GM12865 (cell line): ENCODE measurements at places on chromosomes 3 and 15.
A peak's percentile ranks its signal among the peaks of the same experiment; 100 is the strongest.

DNA sequence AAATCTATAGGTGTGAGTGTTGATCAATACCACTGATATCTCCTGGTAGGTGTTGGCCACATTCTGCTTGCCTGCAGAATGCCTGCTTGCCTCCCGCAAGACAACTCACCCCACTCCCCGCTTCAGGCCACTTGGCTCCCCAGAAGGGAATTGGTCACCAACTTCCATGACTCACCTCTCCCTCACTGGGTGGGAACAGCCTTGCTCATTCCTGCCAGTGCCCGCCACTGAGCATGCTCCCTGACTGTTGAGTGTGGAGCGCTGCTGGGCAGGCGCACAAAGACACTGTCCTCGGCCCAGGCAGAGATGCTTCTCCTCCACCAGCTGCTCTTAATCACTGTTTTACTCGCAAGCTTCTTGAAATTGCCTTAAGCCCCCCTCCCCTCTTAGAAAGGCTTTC is 57.3 kb upstream of the PPP2R3A start:
- no peak for DNase-seq

DNA sequence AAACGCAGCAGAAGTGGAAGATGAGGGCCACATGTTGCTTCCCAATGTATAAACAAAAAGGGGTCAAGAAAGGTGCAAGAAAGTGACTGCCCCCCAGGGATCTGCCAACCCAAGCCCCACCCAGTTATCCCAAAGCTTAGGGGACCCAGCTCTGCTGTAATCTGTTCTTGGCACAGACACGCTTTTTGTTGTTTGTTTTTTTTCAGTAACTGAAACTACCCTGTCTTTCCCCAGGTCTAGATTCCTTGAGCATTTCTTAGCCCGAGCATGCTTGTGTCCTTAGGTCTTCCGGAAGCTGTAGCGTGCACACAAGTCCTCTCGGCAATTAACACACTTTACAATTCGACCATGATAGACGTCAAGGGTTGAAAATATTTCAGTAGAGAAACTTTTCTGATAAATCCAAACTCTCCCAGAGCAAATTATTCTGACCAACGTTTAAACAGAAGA is 8.5 kb upstream of the PPARG start:
- no peak for DNase-seq

DNA sequence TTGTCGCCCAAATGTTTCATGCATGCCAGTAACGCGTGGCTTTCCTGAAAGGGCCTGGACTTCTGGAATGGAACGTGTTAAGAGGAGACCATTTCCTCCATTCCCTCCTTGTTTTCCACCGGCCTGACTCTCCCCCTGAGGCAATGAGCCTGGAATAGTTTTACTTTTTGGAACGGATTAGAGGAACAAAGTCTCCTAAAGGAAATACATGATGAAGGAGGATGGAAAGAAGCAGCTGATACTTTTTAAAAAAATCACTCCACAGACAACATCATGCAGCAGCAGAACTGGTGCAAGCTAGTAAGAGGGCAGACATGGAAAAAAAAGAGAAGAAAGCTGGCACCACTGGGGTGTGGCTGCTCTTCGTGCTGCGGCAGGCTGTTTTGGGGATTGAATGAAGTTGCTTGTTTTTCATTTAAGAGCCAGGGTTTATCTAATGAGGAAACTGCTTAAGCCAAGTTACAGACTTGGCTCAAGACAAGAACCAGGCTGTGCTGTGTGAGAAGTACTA is 3.6 kb upstream of the KBTBD12 start:
- no peak for DNase-seq

DNA sequence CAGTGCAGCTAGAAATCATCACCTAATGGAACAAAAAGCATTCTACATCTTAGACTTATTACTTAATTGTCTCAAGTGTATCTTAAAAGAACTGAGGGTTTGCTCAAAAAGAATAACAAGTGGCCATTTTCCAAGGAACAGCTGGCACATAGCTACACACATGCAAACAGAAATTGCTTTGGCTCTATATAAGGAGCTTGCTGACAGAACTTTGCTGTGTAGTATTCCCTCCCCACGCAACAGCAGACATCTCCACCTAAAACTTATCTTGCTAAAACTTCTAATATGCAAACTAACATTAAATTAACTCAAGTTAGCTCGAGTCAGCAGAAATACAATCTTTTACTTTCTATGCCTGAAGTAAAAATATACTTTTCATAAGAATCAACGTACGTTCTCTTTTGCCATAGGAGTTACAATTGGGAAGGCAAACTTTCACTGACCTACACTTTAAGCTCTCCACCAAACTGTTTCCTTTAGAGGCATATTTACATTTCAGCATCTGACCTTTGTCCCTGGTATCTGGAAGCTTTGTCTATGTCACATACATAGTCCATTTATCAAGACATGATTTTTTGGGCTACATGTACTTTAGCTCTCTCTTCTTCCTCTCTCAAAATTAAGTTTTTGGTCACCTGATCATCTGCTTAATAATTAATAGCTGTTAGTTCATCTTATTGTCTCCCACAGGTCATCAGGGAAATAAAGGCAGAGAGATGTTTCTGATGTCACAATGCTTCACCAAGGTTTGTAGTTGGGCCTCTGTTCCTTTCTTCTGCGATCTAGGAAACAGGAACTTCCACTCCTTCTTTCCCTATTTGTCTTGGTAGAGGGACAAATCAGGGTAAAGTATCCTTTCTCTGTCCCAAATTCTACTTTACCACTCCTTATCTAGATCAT is 163.4 kb upstream of the AGTR1 start:
- DNase-seq, result no peak

GRCh38 chr3:48090166-48090939 is 74.1 kb upstream of the MAP4 start:
- DNase-seq, result no peak

GRCh38 chr3:187975561-187976364 is 178.2 kb upstream of the LPP start:
- no peak for DNase-seq

GRCh38 chr3:52934630-52935530 is 37.5 kb upstream of the STIMATE start:
- DNase-seq, result peak; percentile 74

GRCh38 chr3:103047640-103048039 is 612.8 kb downstream of the ZPLD1 start:
- no peak for DNase-seq

DNA sequence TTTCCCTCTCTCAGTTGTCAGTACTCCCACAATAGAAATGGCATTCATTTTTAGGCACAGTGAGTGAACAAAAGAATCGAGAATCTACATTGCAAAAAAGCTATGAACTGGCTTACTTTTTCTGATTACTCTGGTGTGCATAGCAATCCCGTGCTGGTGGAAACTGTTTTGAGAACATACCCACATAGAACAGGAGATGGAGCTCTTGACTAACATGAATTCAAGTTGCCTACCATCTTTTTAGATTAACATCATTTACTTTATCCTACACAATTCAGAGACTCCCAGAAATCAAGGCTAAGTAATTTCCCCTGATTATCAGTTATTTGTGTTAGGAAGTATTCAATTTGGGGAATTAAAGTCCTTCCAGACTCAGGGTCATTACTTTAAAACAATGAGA is 326.6 kb downstream of the ARPP21 start:
- peak; percentile 17 for DNase-seq

- no peak for DNase-seq
Observed at GRCh38 chr3:31404871-31405270, 127.9 kb upstream of the STT3B start.
